ENCODE measurements at places on chromosomes 2 and 18. TPM values are rescaled to one million over a fixed set of nuclear protein-coding genes. Genes with fewer than 3 reads are reported as not detected.

DNA sequence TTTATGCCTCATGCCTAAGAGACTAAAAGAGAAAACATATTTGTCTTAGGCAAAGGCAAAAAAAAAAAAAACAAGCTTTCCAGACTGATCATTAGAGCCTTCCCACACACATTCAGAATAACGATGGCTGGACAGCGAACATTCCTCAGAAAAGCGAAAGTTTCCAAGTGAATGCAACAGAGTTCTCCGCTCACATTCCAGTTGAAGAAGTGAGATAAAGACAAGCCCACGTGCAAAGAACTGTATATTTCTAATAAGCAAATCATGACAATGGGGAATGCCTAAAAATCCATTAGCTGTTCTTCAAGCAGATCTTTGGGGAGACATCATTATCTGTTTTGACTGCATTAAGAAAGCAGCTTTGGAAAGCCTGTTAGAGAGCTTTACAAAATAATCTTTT, 347.9 kb downstream of the METTL4 start:
- no peaks in the 10 kb centered on the region for H3K36me3 ChIP-seq
- no peaks in the 10 kb centered on the region for H3K4me1 ChIP-seq
- H3K27me3 ChIP-seq = no peaks in the 10 kb centered on the region
- no peak overlapping the region for H3K27ac ChIP-seq
- H3K4me3 ChIP-seq = no peak overlapping the region

DNA sequence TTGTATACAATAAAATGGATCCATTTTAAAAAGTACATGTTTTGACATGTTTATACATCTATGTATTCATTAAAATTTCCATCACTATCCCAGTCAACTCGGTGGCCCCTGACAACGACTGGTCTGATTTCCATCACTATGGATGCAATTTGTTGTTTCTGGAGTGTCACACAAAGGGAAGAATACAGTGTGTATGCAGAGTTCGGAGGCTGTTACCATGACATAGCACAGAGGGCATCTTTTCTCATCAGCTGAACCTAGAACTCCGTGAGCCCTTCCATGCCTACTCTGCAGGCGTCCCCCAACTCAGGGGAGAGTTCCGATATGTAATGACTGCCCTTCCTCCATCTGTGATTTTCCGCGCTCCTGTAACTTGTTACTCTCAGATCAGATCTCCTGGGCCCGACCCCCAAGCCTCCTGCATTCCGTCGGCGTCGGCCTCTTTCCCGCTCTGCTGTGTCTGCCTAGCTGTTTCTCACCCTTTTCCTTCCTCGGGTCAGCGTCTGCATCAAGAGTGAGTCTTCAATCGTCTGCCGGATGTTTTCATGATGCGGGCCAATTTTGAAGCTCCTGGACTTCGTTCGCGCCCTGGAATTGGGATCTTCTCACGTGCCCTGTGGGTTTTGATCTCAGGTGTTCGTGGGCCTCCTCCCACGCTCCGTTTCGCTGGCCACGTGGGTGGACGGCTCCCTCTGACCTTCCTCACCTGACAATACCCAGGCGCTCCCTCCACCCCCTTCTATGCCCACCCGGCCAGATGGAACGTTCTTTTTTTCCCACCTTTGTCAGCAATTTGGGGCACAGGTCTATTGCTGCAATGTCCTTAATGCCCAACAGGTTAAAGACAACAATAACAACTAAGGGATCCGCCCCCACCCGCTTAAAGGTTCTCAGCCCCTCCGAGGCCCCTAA, 161.0 kb downstream of the TWIST2 start:
- no peak for DNase-seq
- no peaks in the 10 kb centered on the region for H3K27me3 ChIP-seq
- H3K4me3 ChIP-seq = no peak overlapping the region
- no peaks in the 10 kb centered on the region for H3K36me3 ChIP-seq

GRCh38 chr18:10852385-10853303, 296.7 kb downstream of the PIEZO2 start:
- H3K36me3 ChIP-seq = no peaks in the 10 kb centered on the region
- H3K27ac ChIP-seq = no peak overlapping the region

DNA sequence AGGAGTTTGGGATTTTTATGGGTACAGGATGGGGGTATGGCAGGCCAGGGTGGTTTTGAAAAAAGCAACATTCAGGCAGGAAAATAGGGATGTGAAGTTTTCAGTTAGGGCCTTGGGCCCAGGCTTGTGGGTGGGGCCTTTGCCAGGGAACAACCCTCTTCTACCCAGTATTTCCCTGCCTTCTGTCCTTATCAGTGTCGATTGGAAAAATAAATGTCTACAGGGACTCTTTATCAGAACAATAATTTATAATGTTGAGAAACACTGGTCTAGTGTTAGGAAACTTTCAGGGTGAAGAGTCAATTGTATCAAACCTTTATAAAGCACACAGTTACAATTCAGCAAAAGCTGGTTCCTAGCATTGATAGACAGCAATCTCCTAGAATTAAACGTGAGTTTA, 214.1 kb upstream of the NABP1 start:
- no peaks in the 10 kb centered on the region for H3K4me1 ChIP-seq
- H3K36me3 ChIP-seq = no peaks in the 10 kb centered on the region
- H3K4me3 ChIP-seq = no peak overlapping the region
- no peak for DNase-seq
- no peaks in the 10 kb centered on the region for H3K27me3 ChIP-seq

GRCh38 chr2:101630224-101630949, 67.1 kb upstream of the MAP4K4 start:
- H3K27ac ChIP-seq = no peak overlapping the region
- no peaks in the 10 kb centered on the region for H3K27me3 ChIP-seq
- H3K4me1 ChIP-seq = no peaks in the 10 kb centered on the region
- H3K4me3 ChIP-seq = no peak overlapping the region

The CD8B2 gene
- not detected for total RNA-seq

The FIGN gene
- 2.8 TPM for total RNA-seq

The COL4A3 gene
- 70.0 TPM for total RNA-seq

The CDCA7 gene
- total RNA-seq = not detected

All from thyroid gland (tissue), 4 donors.